ENCODE measurements at places on chromosomes 16 and 17.

- no peak for DNase-seq
Observed at GRCh38 chr16:67063008-67063407, 34.1 kb downstream of the CBFB start.

DNA sequence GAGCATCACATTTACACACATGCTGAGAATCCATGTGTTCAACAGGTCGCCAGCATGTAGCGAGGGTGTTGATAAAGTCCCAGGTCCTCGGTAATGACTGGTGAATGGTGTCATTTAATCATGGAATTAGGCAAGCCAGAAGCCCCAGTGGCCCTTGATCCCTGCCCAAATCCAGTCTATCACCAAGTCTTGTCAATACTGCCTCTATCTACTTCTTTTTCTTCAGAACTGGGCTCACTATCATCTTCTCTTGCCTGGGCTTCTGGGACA, 31.3 kb upstream of the MED13 start:
- DNase-seq, result no peak

DNA sequence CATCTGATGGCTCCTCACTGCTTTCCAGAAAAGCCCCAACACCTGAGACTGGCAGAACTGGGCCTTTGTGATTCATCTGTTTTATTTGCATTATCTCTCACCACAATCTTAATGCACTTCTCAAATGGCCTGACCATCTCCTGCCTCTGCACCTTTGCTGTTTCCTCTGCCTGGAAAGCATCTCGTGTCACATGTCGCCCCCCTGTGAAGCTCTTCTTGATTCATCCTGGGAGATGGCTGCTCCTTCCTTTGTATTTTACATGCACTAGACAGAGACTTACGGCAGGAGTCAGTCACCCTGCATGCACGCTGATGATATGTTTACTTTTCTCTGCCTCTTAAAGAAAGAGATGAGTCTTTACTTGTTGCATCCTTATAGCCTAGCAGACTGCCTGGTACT, 30.0 kb downstream of the HNF1B start:
- DNase-seq, result no peak

DNA sequence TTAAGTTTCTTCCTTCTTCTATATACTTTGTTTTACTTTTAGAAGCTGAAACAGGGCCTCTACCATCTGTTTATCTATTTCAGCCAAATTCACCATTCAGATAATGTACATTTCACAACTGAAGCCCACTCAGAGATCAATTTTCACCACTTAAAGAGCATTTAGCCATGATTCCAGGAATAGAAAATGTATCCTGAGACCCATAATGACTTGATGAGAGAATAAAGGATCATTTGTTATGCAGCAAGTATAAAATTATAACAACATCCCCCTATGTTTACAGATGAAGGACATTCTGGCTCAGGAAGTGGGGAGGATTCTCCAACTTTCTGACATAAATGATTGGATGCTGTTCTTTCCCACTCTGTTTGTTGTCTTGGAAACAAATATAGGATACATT, 962.1 kb upstream of the EEF2KMT start:
- no peak for DNase-seq

DNA sequence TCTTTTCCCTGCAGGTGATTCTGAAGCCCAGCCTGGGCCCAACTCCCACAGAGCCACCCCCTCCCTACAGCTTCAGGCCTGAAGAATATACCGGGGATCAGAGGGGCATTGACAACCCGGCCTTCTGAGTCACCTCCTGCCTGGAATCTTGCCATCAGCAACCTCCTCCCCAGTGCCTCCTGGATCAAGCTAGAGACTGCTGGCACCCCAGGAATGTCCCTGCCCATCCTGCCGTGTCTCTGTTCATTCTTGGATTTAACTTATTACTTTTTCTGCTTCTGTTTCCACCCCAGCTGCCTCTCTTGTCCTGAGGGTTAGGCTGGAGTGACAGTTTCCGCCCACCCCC, 4.9 kb downstream of the TMEM92 start:
- DNase-seq, result no peak

GRCh38 chr17:45367216-45367615, 50.4 kb upstream of the MAP3K14 start:
- no peak for DNase-seq

GRCh38 chr17:62999736-63000135, 33.7 kb downstream of the TANC2 start:
- DNase-seq, result no peak

Measured in type B pancreatic cell (in vitro differentiated cells).